ENCODE measurements at places on chromosomes 7 and 10.
A peak's percentile ranks its signal among the peaks of the same experiment; 100 is the strongest.

DNA sequence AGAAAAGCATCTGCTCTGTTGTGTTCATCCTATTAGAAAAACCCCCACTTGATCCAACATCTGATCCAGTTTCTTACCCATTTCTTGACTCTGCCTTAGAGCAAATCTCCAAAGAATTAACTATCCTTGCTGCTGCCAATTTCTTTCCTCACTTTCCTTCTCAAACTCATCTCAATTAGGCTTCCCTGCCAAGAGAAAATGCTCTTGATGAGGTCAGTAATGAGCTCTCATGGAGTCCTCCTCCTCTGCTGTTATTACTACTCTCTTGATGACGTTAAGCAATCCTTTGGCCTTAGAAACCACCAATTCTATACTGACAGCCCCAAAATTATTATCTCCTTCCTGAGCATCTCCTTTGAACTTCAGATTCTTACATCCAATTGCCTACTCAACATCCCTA lies 162.0 kb upstream of the FAM13C start:
- DNase-seq = no peak

DNA sequence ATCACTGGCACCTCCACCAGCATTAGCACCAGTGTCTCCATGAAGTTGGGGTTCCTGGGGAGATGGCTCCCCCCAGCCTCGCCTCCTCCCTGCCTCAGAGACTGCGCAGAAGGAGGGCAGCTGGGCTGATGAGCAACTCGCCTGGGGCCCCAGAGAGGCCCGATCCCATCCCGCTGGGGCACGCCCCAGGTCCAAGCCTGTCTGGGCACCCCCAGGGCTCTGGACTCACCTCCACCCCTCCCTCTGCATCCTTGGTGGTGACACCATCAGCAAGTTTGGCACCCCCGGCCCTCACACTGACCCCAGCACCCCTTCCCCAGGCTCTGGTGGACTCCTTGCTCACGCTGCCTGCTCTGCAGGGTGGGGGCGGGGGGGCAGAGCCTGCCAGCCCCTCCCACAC lies 89.5 kb downstream of the LHPP start:
- no peak for DNase-seq

DNA sequence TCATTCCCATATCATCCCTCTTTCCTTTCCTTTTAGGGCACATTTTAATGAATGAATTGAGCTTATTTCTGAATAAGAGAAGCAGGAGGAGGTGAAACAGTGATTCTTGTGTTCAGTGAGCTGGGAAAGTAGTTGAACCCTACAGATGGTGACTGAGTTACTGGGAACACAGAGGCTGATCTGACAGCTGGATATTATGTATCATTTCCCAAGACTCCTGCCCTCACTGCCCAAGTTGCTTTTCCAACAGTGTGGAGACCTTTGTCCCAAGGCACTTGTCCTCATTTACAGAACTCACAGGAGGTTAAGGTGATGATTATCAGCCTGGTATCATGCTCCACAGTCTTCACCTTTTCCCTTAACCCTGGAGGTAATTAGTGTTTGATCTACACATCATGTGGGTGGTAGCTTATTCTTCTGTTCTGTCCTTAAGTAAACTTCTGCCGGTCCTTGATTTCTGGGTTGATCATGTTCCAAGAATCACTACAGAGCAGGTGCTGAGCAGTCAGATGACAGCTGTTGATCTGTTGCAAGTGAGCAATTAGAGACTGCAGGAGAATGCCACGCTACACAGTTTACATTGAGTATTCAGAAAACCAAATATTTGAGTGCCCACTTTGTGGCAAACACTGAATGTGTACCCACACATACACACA lies 2.6 kb downstream of the PRLHR start:
- DNase-seq = no peak

GRCh38 chr7:128922496-128923410 lies 12.2 kb upstream of the KCP start:
- DNase-seq = no peak

GRCh38 chr10:77461636-77462296 lies 175.8 kb downstream of the KCNMA1 start:
- DNase-seq = no peak

- no peak for DNase-seq
Measured at GRCh38 chr10:19713800-19714525, 102.3 kb upstream of the PLXDC2 start.

DNA sequence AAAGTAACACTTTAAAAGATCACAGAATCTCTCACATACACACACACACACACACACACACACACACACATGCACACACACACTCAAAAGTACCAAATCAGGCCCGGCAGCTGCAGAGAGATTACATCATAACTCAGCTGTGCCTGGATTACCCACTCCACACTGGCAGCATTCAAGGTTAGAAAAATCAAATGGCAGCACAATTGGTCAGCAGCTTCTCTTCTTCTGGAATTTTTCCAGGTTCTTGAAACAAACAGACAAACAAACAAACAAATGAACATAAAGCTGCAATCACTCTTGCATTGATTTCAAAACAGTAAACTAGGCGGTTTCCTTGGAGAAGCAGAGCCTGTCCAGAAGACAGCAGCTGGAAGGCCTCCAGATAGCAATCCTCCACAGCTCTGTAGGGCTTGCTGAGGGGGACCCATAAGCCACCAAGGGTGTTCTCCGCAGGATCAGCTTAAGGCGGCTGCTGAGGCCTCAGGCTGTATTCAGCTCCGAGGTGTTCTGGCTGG lies 24.5 kb upstream of the FAM133B start:
- DNase-seq = no peak

- DNase-seq = no peak
Measured at GRCh38 chr10:124329941-124330340, 88.8 kb downstream of the OAT start.

DNA sequence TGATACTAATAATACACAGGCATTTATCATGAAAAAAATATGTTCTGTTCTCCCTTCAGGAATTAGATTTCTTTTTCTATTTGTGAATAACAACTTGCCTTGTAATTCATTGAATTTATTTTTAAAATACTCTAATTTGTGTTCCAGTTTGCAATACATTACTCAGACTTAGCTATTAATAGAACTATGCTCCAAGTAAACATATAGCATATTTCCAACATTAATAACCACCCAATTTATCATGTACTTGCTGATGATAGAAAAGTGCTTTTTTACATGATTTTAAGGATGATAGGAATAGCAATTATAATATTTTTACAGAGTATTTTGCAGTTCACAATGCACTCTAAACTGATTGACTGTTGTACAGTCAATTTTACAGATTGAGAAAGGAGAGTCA lies 338.8 kb upstream of the SEMA3D start:
- DNase-seq = no peak

GRCh38 chr7:149872419-149873073 lies 1.2 kb upstream of the ATP6V0E2 start:
- DNase-seq = no peak

DNA sequence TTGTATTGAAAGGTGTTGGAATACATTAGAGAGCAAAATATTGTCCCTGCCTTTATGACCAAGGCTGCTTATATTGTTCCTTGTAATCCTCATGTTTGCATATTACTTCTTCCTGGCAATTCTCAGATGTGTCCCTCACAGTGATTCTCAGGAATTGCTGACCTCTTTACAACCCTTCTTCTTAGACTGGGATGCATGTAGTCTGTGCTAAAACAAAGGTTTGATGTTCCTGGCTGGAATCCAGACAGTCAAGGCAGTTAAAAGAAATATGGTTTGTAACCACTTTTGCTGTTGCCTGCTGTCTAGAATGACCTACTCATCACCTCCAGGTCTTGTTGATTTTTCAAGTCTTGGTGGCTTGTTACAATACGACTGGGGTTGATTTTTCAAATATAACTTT lies 367.6 kb downstream of the HGF start:
- DNase-seq = no peak

DNA sequence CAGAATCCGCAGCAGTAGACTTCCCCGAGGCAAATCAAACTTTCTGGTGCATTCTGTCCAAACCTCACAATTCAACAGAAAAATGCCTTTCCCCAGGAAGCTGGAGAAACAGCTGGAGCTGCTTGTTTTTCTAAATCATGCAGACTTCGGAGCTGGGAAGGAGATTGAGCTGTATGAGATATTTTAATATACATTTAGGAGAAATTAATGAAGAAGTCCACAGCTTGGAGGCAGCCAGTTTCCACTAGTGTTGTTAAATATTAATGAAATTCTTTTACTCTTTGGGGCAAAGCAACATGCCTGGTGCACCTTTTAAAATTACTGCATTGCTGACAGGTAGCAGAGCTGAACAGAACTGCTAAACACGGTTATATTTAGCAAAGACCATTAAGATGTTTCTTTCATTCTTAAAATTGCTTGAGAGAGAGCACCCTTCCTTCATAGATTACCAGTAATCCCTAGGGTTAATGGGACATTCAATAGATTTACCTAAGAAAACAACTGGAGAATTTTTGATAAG lies 566.4 kb downstream of the SORCS3 start:
- no peak for DNase-seq

- DNase-seq = no peak
Measured at GRCh38 chr10:132078746-132079345, 13.1 kb downstream of the JAKMIP3 start.

GRCh38 chr7:107957436-107957835 lies 45.5 kb downstream of the LAMB1 start:
- DNase-seq = no peak

GRCh38 chr7:81014266-81014665 lies 95.4 kb upstream of the SEMA3C start:
- DNase-seq = no peak

- DNase-seq = no peak
Measured at GRCh38 chr7:17599733-17600339, 301.4 kb downstream of the AHR start.

DNA sequence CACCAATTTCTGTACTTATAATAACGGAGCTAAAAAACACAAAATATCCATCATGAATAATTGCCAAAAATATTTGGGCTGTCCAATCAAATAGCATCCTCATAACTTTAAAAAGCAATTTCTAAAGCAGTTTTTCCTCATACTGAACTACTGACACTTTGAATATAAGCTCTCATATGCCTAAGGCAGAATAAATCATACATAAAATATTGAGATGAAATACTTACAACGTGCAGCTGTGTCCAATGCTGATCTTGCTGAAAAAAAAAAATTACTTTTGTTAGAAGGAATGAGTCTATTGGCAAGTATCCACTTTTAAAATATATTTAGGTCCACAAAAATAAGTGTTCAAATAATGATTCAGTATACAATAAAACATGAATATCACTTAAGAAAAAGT lies 24.2 kb downstream of the FAM3C start:
- DNase-seq = no peak

GRCh38 chr10:132593900-132594876 lies 56.6 kb downstream of the INPP5A start:
- DNase-seq = peak; percentile 6

DNA sequence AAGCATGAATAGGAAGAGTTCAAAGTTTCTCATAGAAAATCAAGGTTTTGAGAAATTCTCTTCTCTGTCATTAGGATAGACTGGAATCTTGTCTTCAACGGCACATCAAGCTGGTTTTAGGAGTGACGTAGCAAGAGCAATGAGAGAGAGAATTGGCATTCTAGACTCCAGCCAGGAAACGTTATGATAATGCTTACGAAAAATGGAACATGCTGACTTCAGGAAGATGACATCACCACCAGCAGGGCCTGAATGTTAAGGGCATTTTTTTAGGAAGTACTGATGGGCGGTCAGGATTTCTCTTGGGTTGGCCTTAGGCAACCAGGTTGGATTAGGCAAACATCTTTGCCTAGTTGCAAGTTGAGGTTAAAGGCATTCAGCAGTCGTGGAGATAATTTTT lies 213.2 kb upstream of the CTBP2 start:
- no peak for DNase-seq

DNA sequence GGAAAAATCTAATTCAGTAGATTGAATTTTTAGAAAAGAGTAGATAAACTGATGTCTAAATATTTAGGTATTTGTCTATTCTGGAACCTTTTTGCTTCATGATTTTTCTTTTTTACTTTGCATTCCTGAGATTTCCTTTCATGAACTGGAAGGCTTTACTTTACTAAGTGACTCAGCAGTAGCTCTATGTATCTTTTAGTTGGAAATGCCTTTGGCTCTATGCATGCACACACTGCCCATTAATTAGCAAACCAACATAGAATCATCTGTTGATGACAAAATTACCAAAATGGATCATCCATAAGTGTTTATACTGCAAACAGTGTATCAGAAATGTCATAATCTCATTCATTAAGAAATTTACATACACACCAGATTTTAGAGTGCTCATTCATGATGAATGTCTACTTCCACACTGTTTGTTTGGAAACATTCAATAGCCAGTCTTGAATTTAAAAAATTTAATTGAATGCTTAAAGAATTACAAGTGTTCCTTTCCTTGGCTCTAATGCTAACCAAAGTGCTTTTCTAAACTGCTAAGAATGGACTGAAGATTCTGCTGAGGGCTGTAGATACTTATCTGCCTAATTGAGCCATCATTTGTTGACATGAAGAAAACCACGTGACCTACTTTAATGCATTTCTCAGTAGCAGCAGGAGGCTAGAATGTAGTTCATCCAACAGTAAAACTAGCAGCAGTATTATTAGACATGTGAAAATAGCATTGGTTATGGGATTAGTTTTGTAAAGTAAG lies 282.0 kb downstream of the ADK start:
- no peak for DNase-seq

- DNase-seq = no peak
Measured at GRCh38 chr10:34359435-34359813, 455.7 kb downstream of the PARD3 start.

DNA sequence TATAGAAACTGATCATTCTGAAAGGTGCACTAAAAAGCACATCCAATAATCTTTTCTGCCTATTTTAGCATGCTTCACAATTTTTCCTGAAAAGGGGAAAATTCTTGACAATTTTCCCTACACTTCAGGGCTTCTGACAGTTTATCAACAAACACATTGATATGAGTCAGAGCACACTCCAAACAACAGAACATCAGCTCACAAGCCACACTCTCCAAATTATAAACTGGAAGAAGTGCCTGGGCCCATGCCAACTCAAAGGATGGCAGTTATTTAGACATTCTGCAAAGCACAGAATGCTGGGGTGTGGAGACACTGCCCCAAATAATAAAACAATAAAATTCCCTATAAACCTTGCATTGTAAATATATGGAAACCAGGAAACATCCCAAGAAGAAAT lies 90.8 kb downstream of the ELAPOR2 start:
- DNase-seq = no peak

- DNase-seq = no peak
Measured at GRCh38 chr7:74012842-74013249, 15.1 kb upstream of the ELN start.

- DNase-seq = no peak
Measured at GRCh38 chr10:94344522-94345122, 18.1 kb downstream of the NOC3L start.

DNA sequence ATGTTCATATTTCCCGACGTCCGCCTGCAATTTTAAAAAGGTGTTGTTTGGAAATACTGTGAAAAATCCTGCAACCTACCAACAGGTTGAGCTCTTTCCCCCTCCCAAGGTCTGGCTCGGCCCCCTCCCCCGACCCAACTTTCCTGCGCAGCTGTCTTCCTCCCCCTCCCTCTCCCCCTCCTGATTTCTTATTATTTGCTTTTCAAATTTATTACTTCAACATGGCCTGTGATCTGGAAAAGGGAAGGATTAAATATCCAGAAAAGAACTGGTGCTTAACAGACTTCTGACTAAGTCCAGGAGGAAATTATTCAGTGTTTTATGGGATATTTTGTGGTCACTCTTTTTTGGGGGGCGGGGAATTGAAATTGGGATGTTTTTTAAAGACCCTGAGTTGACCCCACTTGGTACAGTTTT lies 2.4 kb downstream of the ARID5B start:
- no peak for DNase-seq
